Fibroblast of villous mesenchyme (primary cell): ENCODE measurements at places on chromosomes 7 and 10.
A peak's percentile ranks its signal among the peaks of the same experiment; 100 is the strongest.

- no peak for DNase-seq
Observed at GRCh38 chr7:33075818-33076518, 13.4 kb upstream of the NT5C3A start.

DNA sequence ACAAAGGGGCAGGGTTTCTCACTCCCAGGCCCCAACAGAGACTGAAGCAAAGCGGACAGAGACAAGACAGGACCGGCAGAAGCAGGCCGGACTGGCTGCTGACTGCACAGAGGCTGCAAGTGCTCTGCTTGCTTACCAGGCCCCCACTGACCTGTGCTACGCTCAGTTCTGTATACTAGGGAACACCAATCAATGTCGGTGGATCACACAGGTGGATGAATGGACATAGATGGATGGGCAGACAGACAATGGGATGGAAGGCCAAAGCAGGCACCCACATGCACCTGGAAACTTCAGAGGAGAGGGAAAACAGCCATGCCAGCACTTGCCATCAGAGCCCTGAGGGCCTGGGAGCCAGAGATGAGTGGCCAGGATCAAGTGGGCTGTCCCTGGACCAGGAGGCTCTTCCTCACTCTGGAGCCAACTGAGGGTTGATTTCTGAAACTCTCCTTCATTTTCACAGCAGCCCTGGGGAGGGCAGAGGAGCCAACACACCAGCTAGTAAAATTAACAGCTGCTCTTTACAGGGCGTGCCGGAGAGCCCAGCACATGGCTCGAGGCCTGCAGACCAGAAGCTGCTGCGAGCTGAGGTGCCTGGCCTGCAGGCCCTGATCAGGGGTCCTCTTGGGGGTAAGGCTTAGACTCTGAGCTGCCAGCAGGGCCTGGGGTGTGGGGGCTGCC lies 243.6 kb downstream of the KCNMA1 start:
- no peak for DNase-seq

DNA sequence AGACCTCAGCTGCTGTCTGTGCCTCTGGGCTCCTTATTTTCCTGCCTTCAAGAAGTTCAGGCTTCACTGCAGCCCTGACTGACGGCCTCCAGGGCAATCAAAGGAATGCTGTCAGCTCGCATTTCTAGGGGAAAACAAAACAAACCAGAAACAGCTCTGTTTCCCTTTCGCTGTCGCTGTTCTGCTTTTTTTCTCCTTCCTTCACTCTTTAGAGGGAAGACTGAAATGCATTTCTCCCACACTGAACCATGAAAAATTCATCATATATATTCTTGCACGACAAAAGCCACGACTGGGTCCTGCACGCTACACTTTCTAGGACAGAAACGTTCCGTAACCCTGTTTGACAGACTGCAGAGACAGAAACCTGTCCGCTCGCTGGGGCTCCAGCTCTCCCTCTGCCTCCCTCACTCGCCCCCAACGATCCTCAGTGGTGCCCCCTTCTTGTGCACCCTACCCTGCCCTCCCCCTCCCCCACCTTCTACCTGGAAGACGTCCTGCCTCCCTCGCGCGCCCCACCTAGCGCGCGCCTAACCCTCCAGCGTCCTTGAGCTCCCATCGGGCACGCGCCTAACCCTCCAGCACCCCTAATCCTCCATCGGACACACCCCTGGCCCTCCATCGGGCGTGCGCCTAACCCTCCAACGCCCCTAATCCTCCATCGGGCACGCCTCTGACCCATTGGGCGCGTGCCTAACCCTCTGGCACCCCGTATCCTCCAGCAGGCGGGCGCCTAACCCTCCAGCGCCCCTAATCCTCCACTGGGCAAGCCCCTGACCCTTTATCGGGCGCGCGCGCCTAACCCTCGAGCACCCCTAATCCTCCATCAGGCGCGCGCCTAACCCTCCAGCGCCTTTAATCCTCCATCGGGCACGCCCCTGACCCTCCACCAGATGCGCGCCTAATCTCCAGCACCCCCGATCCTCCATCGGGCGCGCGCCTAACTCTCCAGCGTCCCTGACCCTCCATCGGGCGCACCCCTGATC lies 37.1 kb downstream of the SVOPL start:
- peak; percentile 16 for DNase-seq

DNA sequence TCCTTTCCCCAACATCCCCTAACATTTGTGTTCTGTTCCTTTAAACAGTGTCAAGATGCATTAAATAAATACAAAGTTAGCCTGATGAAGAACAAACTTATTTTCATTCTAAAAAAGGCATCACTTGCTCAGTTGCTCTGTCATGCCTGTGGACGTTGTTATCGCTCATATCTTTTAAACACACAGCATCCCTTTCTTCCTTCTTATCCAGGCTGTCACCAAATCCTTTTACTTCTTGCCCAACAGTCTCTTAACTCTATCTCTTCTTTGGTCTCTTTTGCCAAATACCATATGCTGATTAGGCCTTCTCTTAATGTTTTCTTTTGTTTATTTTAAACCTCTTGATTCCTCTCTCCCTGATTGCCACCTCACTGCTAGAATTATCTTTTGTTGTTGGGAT lies 43.9 kb downstream of the DKK1 start:
- DNase-seq = peak; percentile 39

DNA sequence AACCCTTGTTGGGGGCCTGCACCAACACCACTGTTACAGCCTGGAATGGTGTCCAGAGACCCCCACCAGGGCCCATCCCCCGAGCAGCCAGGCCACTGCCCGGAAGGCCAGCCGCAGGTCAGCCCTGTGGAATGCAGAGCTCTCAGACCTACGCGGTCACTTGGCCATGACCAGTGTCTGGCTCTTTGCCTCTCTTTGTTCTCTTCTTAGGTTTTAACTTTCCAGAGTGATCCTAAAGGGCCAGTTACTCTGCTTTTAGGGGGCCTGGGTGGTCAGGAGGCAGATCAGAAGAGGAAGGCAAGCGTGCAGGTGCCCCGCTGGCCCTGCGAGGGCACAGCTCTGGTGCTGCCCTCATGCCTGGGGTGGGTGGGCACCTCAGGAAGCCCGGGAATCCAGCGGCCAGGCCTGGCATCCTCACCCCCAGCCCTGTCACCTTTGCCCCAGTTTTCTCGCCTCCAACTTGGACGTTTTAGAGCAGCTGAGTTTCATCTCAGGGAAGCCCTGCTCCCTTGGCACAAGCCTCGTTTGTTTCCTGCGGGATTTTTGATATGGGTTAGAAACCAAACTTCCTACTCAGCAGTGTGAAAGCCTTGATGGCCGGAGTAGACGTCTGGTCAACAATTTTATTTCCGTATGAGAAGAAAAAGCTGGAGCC lies 62.5 kb upstream of the CHST15 start:
- peak; percentile 32 for DNase-seq

DNA sequence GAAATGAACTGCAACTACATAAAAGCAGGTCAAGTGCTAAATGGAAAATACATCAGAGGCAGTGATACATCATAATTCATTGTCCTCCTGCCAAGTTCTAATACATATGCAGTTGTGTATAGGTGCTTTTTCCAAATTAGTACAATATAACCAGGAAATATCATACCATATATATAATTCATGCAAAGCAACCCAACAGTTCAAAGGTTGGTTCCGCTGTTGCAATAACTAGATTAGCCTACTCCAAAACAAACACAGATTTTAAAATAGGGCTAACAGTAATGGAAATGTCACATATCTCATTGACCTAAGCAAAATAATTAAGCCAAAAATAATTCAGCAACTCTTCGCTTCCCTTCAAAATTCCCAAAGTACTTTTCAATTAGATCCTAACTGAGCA lies 88.9 kb upstream of the NEBL start:
- DNase-seq = no peak

GRCh38 chr7:31564661-31565060 lies 50.8 kb downstream of the ITPRID1 start:
- no peak for DNase-seq

DNA sequence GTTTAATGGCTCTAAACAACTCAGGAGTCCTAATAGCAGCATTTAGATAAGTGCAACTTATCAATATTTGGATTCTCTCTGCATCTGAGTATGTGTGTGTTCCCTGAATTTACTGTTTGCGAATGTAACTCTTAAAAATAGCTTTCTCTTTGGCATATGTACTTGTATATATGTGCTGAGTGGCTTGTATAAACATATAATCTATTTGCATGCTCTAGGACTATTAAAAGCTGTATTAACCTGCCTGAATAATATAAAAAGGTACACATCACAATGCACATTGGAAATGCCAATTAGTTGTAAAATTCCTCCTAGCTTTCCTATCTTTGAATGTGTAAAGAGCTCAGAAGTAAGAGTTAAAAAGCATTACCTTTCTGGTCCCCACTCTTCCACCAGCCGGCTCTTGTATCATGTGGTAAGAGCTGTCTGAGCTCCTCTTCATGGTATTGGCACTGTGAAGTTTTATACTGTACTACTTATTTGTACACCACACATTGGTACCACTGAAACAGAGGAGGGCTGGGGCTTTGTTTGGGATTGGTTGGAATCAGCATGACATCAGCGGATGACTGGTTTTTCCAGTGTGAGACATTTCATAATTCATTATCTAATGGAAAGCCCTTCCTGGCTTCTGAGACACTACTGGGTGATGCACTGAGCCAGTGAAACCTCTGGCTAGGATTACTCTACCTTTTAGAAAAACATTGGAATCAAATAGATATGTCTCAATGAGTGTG lies at the start of gene INHBA:
TSS of gene INHBA (minus strand) at position 456 of the 737 bp plus-strand sequence. CDS start 2,716 bp downstream, outside the sequence.
- DNase-seq = peak; percentile 83

- DNase-seq = no peak
Observed at GRCh38 chr7:137036768-137037167, 168.3 kb downstream of the CHRM2 start.

GRCh38 chr7:26061678-26062603 lies 90.1 kb upstream of the NFE2L3 start:
- DNase-seq = peak; percentile 41

GRCh38 chr7:142797391-142798377 lies 26.9 kb downstream of the PRSS2 start:
- no peak for DNase-seq

- no peak for DNase-seq
Observed at GRCh38 chr10:119283818-119284217, 76.4 kb downstream of the GRK5 start.

- no peak for DNase-seq
Observed at GRCh38 chr7:115984105-115984504, 46.5 kb downstream of the TFEC start.

GRCh38 chr7:156662277-156662676 lies 21.7 kb downstream of the RNF32 start:
- no peak for DNase-seq

- no peak for DNase-seq
Observed at GRCh38 chr10:436013-436697, 253.3 kb downstream of the DIP2C start.

DNA sequence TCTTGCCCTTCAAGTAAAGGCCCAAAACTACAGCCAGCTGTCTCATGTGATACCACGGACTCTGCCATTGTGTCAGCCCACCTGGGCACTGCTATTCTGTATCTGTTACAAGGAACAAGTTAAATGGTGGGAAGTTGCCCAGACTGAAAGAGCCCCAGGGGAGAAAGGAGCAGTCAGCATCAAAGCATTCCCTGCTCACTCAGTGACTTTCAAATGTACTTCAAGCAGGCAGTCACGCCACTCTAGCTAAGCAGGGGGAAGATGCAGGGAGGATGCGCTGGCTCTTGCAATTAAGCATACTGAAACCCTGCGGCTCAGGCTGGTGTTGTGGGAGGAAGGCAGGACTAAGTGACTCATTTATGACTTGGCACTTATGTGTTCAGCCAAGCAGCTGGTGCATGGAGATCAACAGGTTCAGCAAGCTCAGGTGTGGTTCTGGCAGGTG lies 1249.6 kb downstream of the TYW1 start:
- no peak for DNase-seq

DNA sequence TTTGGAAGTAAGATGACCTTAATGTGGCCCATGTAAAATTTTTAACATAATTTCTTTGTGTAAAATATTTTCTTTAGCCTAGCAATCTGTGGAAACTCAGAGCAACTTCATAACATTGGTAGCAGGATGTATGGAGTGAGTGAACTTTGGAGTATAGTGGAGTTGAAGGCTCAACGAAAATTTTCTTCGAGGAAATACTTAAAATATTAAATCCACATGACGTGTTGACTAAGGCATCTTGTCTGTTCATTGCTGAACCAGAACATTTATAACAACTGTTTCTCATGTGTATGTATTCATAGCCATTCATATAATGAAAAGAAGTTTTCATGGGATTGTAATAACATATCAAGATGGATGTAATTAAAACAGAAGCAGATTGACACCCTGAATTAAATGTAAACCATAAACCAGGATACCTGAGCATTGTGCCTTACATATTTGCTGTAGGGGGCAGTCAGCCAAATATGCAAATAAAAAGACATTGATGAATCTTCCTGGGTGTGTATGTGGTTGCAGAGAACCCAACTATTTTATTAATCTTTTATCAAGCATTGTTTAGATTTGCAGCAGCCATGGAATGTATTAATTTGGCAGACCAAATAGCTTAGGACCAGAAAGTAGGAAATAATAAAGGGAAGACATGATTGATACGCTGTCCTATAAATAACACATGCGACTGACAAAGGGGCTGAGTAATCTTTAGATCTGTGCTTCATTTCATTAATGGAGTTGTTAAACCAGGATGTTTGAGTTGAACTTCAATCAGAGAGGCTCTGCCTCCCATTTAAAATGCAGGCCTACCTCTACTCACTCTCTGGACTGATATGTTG lies 11.5 kb downstream of the AUTS2 start:
- DNase-seq = no peak
